Non-pigmented ciliary epithelial cell (primary cell): ENCODE measurements at places on chromosomes 1 and 21.

GRCh38 chr1:30413111-30413440 lies 310.3 kb downstream of the MATN1 start:
- no peak for DNase-seq

- no peak for DNase-seq
Measured at GRCh38 chr1:233364695-233365539, 37.4 kb downstream of the MAP3K21 start.

DNA sequence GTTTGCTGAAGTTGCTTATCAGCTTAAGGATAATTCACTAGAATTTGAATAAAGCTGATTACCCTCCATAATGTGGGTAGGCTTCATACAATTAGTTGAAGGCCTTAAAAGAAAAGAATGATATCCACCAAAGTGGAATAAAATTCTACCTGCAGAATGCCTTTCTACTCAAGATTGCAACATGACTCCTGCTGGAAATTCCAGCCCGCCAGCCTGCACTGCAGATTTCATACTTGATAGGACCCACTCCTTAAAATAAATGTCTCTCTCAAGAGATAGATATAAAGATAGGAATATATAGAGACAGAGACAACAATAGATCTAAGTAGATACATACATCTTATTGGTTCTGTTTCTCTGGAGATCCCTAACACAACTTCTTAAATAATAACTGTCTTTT lies 23.7 kb upstream of the INSL5 start:
- no peak for DNase-seq

DNA sequence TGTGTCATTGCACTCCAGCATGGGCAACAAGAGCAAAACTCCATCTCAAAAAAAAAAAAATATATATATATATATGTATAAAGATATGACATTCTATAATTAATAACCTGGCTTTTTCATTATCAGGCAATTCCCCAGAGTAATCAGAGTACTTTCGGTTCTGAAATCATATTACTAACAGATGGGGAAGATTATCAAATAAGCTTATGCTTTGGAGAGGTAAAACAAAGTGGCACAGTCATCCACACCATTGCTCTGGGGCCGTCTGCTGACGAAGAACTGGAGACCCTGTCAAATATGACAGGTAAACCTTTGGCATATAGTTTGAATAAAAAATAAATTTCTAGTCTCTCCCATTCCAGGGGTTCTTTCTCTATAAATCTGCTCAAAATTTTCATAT lies 58.5 kb upstream of the SH3GLB1 start:
- no peak for DNase-seq

GRCh38 chr1:64550946-64551605 lies 81.1 kb downstream of the CACHD1 start:
- DNase-seq: no peak

DNA sequence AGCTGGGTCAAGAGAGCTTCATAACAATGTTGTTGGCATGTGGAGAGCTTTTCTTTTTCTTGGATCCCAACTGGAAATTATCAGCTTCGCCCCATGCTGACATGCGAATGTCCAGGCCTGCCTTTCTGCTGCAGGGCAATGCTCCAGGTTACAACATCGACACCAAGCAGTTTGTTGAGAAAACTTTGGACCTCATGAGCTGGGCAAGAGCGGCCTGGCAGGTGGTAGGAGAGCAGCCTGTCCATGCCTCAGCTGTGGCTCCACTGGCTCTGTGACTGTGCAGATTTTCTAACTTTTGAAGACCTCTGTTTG lies 41.4 kb downstream of the MTARC1 start:
- DNase-seq: no peak

GRCh38 chr1:33973799-33974545 lies 110.1 kb downstream of the HMGB4 start:
- no peak for DNase-seq

GRCh38 chr21:36186506-36187399 lies 30.1 kb downstream of the DOP1B start:
- DNase-seq: no peak

GRCh38 chr1:23035823-23036452 lies 16.7 kb downstream of the KDM1A start:
- DNase-seq: no peak

GRCh38 chr1:172466795-172467407 lies 23.0 kb upstream of the PIGC start:
- DNase-seq: no peak

DNA sequence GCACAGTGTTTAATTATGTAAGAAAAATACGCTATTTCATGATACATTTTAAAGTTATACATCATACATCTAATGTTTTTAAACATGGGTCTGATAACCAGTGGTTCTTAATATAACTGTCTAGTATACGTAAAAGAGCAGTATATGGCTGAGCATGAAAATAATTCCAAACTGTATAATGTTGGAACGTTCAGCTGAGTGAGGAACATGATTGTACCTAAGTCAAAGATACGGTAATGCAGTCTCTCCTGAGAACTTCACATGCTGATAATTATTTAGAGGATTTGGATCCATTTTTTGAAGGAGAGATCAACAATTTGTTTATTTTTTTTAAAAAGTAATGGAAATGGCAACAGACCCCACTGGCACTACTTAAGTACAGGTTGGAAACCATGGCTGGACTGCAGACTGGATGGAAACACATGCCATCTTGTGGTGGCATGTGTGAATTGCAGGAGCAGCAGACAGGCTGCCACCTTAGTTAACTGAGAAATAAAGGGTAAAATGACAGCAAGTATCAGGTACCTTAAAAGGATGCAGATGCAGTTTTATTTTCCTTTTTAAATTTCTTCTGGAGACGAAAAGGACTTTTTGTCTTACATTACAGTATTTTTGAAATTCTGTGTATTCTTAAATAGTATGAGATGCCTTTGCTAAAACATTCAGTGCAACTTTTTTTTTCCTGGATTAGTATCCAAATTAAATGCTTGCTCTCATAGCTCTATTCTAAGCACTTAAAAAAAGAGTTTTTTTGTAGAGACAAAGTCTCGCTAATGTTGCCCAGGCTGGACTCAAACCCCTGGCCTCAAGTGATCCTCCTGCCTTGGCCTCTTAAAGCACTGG lies 73.8 kb downstream of the MTR start:
- DNase-seq: no peak

DNA sequence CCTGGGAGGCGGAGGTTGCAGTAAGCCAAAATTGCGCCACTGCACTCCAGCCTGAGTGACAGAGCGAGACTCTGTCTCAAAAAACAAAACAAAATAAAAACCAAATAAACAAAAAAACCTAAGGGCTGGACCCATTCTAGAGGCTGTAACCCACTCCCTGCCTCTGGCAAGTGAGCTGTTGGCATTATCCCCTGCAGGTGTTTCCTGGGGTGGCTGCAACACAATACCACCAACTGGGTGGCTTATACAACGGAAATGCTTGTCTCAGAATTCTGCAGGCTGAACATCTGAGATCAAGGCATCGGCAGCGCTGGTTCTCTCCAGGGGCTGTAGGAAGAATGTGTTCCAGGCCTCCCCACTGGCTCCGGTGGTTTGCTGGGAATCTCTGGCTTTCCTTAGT lies 15.2 kb downstream of the LRRC38 start:
- no peak for DNase-seq

- DNase-seq: no peak
Measured at GRCh38 chr1:190849346-190849745, 371.7 kb upstream of the BRINP3 start.

- no peak for DNase-seq
Measured at GRCh38 chr1:33361532-33362235, 40.8 kb upstream of the A3GALT2 start.

GRCh38 chr1:60413091-60413490 lies 339.5 kb upstream of the C1orf87 start:
- no peak for DNase-seq

GRCh38 chr1:195717651-195718050 lies 890.6 kb downstream of the KCNT2 start:
- no peak for DNase-seq

GRCh38 chr1:14921057-14921456 lies 232.5 kb upstream of the TMEM51 start:
- no peak for DNase-seq

DNA sequence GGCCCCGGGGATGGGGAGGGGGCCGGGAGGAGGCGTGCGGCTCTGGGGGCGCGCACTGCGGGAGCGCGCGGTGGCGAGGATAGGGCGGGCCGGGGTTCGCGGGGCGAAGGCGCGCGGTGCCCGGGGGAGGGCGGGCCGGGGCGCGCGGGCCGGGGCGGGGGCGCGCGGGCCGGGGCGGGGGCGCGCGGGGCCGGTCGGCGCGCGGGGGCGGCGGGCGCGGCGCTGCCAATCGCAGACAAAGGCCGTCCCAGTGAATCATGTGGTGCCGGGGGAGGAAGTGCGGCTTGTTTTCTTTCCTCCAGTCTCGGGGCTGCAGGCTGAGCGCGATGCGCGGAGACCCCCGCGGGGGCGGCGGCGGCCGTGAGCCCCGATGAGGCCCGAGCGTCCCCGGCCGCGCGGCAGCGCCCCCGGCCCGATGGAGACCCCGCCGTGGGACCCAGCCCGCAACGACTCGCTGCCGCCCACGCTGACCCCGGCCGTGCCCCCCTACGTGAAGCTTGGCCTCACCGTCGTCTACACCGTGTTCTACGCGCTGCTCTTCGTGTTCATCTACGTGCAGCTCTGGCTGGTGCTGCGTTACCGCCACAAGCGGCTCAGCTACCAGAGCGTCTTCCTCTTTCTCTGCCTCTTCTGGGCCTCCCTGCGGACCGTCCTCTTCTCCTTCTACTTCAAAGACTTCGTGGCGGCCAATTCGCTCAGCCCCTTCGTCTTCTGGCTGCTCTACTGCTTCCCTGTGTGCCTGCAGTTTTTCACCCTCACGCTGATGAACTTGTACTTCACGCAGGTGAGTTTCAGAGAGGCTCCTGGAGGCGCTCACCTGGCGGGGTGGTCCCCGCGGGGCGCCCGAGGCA lies at the start of gene GPR137B:
TSS of gene GPR137B (plus strand) at position 287 of the 851 bp plus-strand sequence. CDS start at position 371, 84 bp downstream.
- no peak for DNase-seq

DNA sequence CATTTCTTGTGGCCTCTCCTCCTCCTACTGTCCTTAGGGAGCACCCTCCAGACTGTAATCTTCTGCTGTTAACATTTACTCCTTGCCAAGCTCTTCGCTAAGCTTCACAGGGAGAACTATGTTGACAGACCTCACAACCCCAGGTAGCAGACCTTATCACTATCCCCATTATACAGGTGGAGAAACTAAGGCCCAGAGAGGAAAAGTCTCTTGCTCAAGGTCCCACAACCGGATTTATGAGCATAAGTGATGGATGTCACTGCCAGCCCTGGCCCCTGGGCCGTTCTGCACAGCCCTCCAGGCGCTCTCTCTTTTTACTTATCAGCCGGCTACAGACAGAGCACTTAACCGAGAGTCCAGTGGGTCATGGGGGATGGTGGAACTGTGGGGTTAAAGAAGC lies 18.1 kb downstream of the LYPD8 start:
- no peak for DNase-seq

- DNase-seq: no peak
Measured at GRCh38 chr1:18414321-18414720, 66.4 kb upstream of the KLHDC7A start.

DNA sequence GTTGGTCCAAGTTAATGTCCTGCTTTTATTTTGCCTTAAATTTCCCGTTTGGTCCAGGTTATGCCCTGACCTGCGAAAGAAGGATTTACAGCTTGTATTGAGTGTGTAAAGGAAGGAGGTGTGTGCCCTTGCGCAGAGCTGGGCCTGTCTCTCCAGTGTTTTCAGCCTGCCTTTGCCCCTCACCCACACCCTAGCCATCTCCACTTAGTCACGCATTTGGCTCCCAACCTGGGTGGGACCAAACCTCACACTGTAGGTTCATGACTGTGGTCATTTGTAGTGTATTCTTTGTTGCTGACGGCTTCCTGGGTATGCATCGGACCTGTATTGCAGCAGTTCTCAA lies 572 bp upstream of the SRSF10 start:
- DNase-seq: no peak

- DNase-seq: no peak
Measured at GRCh38 chr1:55531644-55532043, 316.5 kb upstream of the USP24 start.

- no peak for DNase-seq
Measured at GRCh38 chr21:19981938-19982337, 1016.3 kb upstream of the NCAM2 start.

DNA sequence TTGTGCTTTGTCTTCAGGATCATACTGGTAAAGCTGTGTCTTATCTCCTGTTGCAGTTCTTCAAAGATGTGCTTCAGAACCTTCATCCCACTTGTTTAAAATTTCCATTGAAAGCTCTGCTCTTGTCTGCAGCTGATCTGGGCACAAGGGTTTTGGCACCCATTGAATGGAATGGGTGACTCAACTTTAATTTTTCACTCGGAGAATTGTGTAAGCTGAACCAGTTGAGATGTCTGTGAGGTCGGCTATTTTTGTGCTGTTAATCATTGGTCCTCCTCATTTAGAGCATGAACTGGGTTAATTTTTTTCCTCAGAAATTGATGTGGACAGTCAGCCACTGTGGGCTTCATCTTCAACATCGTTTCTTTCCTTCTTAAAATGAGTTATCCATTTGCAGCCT lies 252.1 kb downstream of the TM2D1 start:
- DNase-seq: no peak

GRCh38 chr1:205056188-205056611 lies 13.2 kb downstream of the CNTN2 start:
- no peak for DNase-seq

DNA sequence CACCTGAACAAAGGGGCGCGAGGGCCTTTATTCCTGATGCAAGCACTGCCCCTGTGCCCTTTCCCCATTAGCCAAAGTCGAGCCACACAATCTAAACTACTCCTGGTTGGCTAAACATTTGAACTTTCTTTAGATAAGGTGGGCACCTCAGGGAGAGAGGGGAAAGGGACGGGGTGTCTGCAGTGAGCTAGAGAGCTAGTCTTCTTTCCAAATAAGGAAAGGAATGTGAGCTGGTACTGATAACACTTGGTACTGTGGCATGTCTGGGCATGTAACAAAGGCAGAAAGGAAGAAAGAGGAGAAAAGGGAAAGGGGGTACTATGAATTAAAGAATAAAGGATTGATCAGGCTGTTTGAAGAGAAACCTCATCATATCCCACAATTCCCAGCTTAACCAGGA lies 62.8 kb downstream of the OVGP1 start:
- no peak for DNase-seq

DNA sequence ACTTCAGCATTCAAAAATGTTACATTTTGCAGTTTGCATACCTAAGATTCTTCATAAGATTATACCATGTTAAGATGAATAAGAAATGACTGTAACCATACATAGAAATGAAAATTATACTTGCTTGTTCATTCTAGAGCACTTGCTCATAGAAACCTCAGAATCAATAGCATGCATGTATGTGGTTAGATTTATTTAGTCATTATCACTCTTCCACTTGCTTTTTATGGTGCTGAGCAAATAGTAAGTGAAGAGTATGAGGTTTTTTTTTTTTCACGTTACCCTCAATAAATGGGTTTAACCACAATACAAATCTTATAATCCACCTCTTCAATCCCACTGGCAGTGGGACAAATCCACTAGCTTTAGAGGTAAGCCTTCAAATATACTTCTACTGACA lies 84.7 kb downstream of the LRRC53 start:
- peak; percentile 38 for DNase-seq

DNA sequence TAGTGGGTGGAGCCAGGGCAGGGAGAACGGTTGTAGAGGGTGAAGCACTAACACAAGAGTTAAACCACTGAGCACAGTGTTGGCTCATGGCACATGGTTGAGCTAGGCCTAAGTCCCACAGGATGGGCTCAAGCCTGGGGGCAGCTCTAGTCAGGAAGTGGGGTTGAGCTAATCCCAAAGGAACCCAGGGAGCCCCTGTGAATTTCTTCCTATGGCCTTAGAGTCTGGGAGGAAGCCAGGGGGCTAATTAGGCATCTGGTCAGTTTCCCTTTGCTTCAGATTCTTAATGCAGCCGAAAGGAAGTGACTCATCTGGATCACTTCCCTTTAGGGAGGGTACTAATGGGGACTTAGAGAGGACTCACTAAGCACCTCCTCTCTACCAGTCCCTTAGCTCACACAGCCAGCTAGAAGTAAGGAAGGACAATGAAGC lies 10.1 kb downstream of the CFAP45 start:
- DNase-seq: peak; percentile 72
